Left renal pelvis (tissue), 4 donors: ENCODE measurements at places on chromosomes 1 and 21. TPM values are rescaled to one million over a fixed set of nuclear protein-coding genes. Genes with fewer than 3 reads are reported as not detected.

The PIK3R3 gene
- 38.3 TPM for polyA plus RNA-seq

The CLCNKA gene
- polyA plus RNA-seq = 19.7 TPM

The PLK3 gene
- 7.8 TPM for polyA plus RNA-seq

DNA sequence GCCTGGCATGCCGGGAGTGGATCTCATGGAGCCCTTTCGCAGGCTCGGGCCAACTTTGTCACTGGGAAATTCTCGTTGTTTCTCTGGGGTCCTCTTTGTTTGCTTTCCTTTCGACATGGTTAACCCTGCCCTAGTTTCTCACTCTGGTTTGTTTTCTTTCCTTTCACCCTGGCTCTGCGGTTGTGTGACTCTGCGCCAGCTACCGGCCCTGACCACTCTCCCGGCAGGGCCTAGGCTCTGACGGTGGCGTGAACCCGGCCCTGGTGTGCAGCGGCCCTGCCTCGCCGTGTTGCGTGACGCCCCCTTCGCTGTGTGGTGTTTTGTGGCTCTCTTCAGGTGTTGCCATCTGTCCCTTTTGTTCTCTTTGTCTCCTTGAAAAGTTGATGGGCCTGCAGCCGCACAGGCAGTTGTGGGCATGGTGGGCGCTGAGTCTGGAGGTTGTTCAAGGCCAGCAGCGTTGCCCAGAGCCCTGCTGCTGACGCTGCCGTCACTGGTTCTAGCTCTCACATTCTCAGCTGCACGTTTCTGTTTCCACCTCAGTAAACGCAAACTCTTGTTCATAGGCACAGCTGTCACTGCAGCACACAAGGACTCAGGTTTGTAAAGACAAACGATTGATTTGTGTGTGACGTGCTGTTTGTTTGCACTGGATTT, 64.6 kb upstream of the DIP2A start:
- DNase-seq = no peak

DNA sequence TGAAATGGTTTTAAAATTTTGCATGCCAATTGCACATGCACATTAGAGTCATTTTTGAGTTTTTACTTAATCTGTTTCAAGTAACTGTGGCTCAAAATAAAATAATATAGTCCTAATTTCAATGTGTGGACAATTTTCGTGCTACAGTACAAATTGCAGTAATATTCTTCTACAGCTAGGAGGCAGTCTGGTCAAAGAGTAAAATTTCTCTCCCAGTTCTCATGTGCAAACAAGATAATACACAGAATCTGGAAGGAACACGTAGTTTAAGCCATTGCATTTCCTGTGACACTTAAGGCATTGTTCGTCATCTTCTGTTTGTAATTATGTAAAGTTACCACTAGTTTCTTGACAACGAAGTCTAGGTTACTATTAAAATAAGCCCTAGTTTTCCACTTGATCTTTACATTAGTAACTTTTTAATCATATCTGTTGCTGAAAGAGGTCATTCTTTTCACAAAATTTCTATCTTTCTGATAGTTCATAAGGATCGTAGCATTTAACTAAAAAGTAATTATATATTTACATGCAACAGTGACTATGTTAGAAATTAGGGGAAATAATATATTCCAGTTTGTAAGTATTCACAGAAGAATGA, 28.9 kb downstream of the ODR4 start:
- peak; percentile 2 for DNase-seq

DNA sequence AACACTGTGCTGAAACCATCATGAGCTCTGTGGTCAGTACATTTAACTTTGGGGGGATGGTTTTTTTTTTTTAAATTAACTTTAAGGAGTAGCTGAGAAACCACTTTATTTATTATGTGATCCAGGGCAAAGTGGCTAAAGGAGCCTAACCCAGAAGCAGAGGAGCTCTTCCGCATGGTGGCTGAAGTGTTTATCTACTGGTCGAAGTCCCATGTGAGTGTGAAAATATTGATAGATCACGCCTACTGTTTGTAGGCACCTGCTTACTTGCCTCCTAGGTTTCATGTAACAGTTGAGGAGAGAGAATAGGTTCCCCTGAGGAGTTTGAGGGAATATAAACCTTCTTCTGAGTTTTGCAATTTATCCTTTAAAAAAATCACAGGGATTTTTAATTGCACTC, 181.4 kb downstream of the ZP4 start:
- no peak for DNase-seq

DNA sequence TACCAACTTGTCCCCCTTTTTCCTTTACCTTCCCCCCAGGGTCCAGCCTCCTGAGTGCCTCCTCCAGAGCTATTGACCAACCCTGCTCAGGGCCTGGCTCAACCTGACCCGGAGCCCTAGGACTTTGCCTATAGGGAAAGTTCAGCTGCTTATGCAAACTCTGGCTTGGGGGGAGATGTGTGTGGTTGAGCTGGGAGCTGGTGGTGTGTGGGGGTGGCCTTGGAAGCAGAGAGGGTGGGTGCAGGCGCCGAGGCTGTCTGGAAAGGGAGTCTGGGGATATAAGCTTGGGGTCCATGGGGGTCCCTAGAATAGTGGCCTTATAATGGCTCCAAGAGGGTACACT, 14.1 kb downstream of the KCNQ4 start:
- DNase-seq = no peak
